ENCODE measurements at places on chromosomes 7 and 10.

DNA sequence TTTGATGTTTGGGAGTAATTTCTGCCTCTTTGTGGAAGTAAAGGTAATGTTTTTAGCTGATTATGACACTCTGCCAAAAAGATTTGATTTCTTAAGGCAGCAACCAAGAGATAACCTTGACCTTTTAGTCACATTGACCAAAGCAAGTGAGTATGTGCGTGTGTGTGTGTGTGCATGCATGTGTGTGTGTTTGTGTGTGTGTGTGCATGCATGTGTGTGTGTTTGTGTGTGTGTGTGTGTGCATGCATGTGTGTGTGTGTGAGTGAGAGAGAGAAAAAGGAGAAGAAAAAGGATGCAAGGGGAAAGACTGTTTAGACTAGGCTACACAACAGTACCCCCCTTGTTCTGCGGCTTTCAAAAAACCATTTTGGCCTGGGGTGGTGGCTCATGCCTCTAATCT lies 88.1 kb upstream of the NPVF start:
- no peak for DNase-seq

GRCh38 chr10:66176772-66177171 lies 749.1 kb upstream of the LRRTM3 start:
- DNase-seq: no peak

- DNase-seq: no peak
Measured at GRCh38 chr10:61021926-61022325, 77.9 kb upstream of the RHOBTB1 start.

GRCh38 chr10:14383266-14383665 lies 52.5 kb upstream of the FRMD4A start:
- no peak for DNase-seq
